ENCODE measurements at places on chromosomes 3 and 15. TPM values are rescaled to one million over a fixed set of nuclear protein-coding genes. Genes with fewer than 3 reads are reported as not detected.

RHCG gene
- total RNA-seq = not detected

MNS1 gene
- 1.9 TPM for total RNA-seq

HDC gene
- not detected for total RNA-seq

PPM1L gene
- 13.2 TPM for total RNA-seq

DNA sequence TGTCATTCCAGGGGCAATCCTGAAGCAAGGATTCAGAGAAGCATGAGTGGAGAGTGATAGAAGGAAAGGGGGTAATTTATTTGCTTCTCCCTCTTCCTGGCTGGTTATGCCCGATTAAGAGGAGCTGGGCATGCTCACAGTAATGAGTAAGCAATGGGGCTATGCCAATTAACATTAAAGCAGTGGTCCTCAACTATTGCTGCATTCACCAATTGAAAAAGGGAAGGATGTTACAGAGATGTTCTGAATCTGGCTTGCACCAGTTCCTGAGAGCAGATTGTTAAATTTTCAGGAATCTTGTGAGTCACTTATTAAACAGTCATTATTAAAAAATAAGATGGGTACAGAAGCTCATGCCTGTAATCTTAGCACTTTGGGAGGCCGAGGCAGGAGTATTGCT is 85.9 kb upstream of the ZBTB20 start:
- H3K27ac ChIP-seq = no peak overlapping the region
- no peak overlapping the region for H3K4me3 ChIP-seq
- no peaks in the 10 kb centered on the region for H3K27me3 ChIP-seq
- DNase-seq = no peak
- H3K4me1 ChIP-seq = no peaks in the 10 kb centered on the region

Measured in HCT116 (cell line).